ENCODE measurements at places on chromosomes 1 and 21. TPM values are rescaled to one million over a fixed set of nuclear protein-coding genes. Genes with fewer than 3 reads are reported as not detected.

DNA sequence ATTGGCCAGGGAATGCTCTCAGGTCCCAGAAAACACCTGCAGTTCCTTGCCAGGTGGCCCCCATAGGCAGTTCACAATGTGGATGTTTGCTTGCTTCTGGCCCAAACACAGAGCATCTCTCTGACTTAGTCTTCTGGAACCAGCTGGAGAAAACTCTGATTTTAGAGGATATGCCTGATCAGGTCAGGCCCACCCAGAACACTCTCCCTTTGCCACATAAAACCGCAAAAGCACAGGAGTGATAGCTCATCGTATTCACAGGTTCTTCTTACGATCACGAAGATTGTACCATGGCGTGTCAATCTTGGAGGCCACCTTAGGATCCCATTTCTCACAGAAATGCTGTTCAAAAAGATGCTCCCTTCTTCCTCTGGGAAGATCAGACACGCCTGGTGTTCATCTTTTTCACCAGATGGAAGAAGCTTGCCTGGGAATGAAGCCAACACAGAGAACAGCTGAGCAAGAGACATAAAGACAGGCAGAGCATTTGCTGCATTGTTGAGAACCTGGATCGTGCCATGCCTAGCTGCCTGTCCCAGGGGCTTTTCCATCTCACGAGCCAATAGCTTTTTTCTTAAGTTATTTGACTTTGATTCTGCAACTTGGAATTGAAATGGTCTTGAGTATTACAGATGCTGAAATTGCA lies 11.6 kb upstream of the CD247 start:
- DNase-seq, result peak; percentile 38

- no peak for DNase-seq
These were observed 79.6 kb downstream of the PROX1 start for GRCh38 chr1:214067397-214067796.

Gene GFI1
- total RNA-seq, result under 0.01 TPM

DNA sequence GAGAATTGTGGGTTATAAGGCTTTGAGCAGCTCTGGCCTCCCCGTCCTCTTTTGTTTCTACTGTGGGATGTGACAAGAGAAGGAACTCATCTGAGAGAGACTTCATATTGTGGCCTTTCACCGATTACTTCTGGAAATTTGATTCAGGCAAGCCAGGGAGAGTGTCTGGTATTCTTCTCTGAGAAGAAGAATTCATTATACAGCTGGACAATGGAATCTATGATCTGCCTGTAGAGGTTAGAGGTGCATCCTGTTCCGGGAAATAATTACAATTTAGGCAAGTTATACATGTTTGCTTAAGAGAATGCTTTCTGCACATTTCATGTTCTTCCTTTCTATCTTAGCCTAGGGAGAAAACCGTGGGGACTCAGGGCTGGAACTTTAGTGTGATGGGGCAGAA lies 12.8 kb upstream of the RNU1-2 start:
- DNase-seq, result no peak

- no peak for DNase-seq
These were observed 175.5 kb downstream of the ACTL8 start for GRCh38 chr1:17930635-17931034.

- DNase-seq, result no peak
These were observed 34.9 kb upstream of the GADD45A start for GRCh38 chr1:67650061-67650460.

GRCh38 chr1:4527819-4528218 lies 126.6 kb upstream of the AJAP1 start:
- no peak for DNase-seq
